ENCODE measurements at places on chromosomes 5 and 9.

DNA sequence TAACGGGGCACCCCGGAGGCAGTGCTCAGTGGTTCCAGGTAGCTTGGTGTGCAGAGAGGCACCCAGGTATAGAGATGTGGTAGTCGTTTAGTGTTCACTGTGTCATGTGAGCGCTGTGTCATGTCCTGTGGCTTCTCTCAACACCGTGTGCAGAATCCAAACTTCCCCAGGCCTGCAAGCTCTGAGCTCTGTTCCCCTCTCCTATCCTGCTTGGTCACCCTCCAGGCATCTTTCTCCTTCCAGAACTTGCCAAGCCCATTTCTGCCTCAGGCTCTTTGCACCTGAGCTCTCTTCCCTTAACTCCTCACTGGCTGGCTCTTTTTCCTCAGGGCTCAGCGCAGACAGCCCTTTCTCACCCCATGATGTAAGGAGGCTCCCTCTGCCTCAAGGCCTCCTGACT is 64.8 kb downstream of the CARTPT start:
- DNase-seq = no peak

GRCh38 chr5:98414938-98415337 is 358.5 kb upstream of the RGMB start:
- DNase-seq = no peak

DNA sequence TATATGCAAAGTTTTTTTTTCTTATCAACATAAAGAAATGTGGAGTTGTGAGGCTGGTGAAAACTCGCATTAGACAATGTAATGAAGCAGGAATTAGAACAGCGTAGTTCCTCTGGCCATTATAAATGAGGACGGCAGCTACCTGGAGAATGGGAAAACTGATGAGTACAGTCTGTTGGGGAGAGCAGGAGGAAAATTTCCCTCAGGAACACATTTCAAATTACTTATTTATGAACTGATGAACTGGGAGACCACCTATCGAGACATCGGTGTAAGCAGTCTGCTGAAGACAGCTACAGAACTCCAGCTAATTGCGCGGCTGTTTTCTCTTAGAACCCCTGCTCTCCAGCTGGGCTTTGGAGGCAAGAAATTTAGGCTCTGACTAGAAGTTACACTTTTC is 343.9 kb upstream of the CLINT1 start:
- no peak for DNase-seq

- no peak for DNase-seq
Measured at GRCh38 chr9:90848866-90849265, 47.2 kb downstream of the SYK start.

GRCh38 chr9:121098567-121099198 is 23.9 kb downstream of the CNTRL start:
- no peak for DNase-seq

- DNase-seq = no peak
Measured at GRCh38 chr9:17863213-17863883, 284.5 kb downstream of the SH3GL2 start.

GRCh38 chr5:171999877-172000276 is 6.6 kb downstream of the FBXW11 start:
- no peak for DNase-seq

GRCh38 chr9:81394881-81395675 is 294.3 kb downstream of the TLE1 start:
- no peak for DNase-seq

- no peak for DNase-seq
Measured at GRCh38 chr5:121188849-121189248, 662.8 kb upstream of the FTMT start.

GRCh38 chr9:21443849-21444625 is 3.8 kb downstream of the IFNA1 start:
- no peak for DNase-seq

GRCh38 chr5:73176250-73176649 is 3.3 kb downstream of the TMEM174 start:
- DNase-seq = no peak

- DNase-seq = no peak
Measured at GRCh38 chr5:173495225-173495904, 121.1 kb downstream of the BOD1 start.

DNA sequence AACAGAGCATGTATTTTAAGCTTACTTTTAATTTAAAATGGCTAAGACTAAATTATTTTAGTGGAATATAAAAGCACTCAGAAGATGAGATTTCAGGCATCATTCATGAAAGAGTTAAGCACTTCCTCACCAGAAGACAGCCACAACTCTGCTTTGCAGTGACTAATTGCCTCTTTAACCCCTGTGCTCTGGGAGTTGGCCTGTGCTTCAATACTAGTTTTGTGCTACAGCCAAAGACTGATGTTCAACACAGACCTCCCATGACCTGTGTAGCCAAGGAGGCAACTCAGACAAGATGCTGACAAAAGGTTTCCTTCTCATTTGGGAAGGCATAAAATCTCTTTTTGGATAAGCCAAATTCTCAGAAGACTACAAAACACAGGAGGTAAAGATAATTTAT is 353.5 kb downstream of the FBXL17 start:
- peak; percentile 18 for DNase-seq

GRCh38 chr9:137984005-137984404 is 106.4 kb downstream of the CACNA1B start:
- DNase-seq = no peak

GRCh38 chr5:10233505-10233904 is 16.2 kb downstream of the ATPSCKMT start:
- DNase-seq = peak; percentile 48

- no peak for DNase-seq
Measured at GRCh38 chr9:78354324-78354973, 57.5 kb downstream of the PSAT1 start.

GRCh38 chr5:158841481-158842276 is 258.0 kb downstream of the EBF1 start:
- DNase-seq = no peak

GRCh38 chr9:18208166-18209059 is 265.5 kb upstream of the ADAMTSL1 start:
- DNase-seq = peak; percentile 58

DNA sequence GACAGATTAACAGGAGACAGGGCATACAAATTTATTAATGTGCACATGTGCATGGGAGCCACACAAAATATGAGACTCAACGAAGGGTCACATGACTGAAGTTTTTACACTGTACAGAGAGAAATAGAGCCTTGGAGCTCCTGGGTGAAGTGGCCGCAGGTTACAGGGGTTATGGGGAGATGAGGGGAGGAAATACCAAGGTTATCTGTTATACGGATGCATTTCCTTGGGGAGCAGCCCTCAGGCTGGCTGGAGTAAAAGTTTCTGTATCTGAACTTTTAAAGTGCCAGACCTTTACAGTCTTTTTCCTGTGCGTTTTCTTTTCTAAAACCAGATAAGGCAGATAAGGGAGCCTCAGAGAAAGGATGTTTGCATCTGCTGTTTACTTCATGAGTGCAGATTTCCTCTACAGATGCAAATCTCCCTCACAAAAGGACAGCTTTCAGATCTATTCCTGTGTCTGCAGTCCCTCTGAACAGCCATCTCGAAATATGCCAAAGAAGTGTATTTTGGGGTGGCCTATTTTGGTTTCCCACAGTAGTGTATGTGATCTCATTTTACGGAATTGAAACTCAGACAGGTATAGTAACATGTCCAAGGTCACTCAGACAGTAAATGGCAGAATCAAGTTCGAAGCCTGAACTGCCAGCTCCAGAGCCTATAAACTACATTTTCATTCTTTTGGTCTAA is 139.3 kb upstream of the FBXL17 start:
- DNase-seq = no peak

DNA sequence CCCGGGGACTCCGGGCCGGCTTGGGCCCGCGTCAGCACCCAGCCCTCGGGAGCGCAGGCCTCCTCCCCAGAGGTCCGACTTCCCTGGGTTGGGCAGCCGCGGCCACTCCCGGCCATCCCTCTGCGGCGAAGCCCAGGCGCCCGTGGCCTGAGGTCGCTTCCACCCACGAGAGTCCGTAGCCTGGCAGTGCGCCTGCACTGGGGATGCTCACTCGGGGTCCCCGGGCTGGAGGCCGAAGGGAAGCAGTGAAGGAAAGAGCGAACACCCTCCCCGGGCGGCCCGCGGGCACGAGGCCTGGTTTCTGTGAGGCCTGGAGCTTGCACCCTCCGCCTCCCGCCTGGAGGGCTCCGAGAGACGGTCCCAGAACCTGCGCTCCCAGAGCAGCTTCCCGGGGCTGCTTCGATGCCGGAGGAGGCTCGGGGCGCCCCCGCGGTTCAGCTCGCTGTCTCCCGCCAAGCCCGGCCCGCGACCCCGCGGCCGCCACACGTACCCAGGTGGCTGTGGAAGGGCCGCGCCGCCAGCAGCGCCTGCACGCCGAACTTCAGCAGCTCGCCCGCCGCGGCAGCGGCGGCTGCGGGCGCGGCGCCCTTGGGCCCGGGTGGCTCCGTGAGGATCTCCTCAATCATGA is 607 bp downstream of the BARX1 start:
- DNase-seq = no peak

DNA sequence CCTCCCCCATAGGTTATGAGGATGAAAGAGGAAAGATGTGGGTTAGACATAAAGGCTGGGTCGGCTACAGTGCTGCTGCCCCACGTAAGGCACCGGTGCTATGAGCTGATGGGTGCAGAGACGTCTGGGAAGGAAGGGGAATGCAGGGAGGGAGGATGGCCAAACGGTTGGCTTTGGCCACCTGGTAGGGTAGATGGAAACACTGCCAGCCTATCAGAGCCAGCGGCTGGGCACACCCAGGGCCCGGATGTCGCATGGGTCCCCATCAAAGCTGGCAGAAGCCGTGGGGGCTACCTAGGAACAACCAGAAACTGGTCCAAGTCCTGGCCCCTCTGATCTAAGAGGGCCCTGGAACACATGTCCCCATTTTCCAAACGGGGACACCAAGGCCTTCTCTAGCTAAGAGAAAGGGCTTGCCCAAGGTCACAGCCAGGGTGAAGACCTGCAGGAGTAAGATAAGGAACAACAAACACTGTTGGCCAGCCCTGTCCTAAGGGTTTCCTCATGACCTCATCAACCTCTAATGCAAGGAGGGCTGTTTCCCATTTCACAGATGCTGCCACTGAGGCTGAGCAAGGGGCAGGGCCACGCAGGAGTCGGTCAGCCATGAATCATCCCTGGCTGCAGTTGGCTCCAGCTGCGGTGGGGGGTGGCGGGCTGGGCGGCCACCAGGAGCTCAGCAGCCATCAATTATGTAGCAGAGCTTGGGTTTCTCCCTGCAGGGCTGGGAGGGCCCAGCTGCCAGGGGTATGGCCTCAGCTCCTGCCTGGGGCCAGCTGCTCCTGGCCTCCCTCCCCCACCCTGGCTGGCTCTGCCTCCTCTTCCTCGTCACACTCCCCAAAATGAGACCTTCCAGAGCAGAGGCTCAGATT is 4.9 kb downstream of the SH3GLB2 start:
- no peak for DNase-seq

DNA sequence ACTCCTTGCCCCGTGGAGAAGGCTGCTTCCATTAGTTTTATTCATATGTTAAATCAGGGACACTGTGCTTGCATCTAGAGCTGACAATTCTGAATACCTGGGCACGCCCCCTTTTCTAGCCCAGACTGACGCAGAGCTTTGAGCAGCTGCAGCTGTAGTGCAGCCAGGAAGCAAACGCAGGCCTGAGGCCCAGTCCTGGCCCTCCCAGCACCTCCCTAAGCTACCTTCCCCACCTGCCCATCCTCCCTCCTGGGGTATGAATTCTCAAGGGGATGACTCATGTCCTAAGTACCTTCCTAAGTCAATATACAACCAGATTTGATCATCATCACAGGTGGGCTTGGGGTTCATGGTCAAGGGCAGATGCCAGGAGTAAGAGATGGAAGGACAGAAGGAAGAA is 3.5 kb downstream of the PHF19 start:
- no peak for DNase-seq

DNA sequence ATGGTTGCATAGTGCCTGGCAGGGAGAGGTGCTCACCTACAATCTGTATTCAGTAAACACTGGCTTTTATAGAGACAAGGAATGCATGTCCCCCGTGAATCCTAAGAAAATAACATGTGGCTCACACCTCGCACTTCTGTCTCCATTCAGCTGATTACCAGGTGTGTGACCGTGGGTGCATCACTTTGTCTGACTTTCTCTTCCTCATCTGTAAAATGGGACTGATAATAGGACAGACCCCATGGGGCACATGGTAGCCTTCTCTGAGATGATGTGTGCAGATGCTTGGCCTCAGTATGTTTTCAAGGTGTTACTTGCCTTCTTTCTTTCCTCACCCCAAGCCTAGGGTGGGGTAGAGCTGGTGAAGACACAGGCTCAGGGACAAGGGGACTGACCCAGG is 6.3 kb downstream of the CXXC5 start:
- DNase-seq = no peak

GRCh38 chr9:71819115-71819739 is 50.9 kb upstream of the CEMIP2 start:
- DNase-seq = peak; percentile 57

GRCh38 chr9:118059484-118060278 is 355.5 kb downstream of the TLR4 start:
- DNase-seq = peak; percentile 44

- no peak for DNase-seq
Measured at GRCh38 chr5:18394443-18394804, 760.2 kb downstream of the TAF11L14 start.

- no peak for DNase-seq
Measured at GRCh38 chr5:139186261-139186660, 11.9 kb downstream of the SIL1 start.

DNA sequence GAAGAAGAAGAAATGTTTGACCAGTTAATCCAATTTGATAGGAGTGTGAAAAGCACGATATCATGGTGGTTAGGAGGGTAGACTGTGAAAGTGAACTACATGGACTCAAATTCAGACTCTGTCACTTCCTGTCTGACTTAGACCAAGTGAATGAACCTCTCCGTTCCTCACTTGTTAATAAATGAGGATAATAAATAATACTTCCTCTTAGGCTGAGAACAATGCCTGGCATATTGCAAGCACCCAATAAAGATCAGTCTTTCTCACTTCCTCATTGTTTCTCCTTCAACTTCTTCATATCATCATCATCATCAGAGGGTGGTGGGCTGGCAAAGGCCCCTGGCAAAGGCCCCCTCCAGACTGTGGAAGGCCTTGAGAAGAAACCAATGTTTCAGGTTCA is 148.7 kb downstream of the CDK5RAP2 start:
- no peak for DNase-seq

DNA sequence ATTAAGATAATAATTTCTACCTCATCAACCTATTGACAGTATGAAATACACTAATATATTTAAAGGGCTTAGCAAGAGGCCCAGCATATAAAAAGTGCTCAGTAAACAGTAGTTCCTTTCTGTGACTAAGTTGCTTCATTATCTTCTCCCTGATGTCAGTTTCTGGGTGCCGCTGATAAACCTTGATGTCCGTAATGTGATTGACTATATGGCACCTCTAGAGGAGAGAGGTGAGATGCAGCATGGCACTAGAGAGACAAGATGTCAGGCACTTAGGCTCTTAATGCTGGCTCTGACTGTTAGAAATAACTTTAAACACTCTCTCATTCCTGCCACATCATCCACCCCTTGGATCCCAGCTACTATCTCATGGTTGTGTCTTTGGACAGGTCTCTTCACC is 455.9 kb upstream of the KLF4 start:
- no peak for DNase-seq

GRCh38 chr9:98550206-98550820 is 158.4 kb downstream of the GABBR2 start:
- no peak for DNase-seq
